ENCODE measurements at places on chromosomes 7 and 10. TPM values are rescaled to one million over a fixed set of nuclear protein-coding genes. Genes with fewer than 3 reads are reported as not detected.

ACTL6B gene
- total RNA-seq, result not detected

TSPAN13 gene
- total RNA-seq, result 44.4 TPM

GIMAP1 gene
- 26.7 TPM for total RNA-seq

PNLIP gene
- not detected for total RNA-seq

SUN3 gene
- not detected for total RNA-seq

All from bladder microvascular endothelial cell (primary cell).